Activated naive CD4-positive, alpha-beta T cell treated with anti-CD3 and anti-CD28 coated beads, Interleukin-2, amount 50 U/mL, for 72 hours (primary cell): ENCODE measurements at places on chromosomes 1 and 21.

DNA sequence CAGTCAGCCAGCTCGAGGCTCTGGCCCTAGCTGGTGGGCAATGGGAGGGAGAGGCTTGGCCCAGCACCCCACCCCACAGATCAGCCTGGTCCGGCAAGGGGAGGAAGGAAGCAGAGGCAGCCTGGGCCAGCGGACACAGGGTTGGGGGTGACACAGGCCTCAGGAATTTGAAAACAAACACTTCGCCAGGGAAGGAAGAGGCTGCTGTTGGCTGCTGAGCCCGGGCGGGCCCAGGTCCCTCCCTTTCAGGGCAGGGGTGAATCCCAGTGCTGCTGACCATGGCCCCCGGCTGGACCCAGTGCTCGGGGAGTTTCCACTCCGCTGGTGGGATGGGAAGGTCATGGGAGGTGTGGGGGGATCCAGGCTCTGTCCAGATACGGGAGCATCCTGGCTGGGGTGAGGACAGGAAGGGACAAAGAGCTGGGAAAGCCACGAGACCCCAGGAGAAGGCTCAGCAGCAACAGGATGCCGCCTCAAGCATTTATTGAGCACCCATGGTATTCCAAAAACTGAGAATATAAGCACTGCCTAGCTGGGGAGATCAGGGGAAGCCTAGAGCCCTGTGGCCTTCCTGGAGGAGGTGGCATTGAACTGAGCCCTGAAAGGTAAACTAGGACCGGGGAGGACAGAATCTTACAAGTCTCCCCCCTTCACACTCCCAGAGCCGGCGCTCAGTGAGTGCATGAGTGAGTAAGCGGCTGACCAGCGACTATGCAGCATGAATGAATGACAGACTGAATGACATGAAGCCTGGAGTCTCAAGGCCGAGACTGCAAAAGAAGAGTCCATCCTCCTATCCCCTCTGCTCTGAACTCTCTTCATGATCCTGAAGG is 26.2 kb upstream of the EPHA2 start:
- DNase-seq: no peak

- no peak for DNase-seq
Observed at GRCh38 chr1:83571536-83571935, 427.4 kb downstream of the TTLL7 start.

- DNase-seq: no peak
Observed at GRCh38 chr1:205772607-205773032, 2.7 kb downstream of the RAB29 start.

GRCh38 chr1:39733161-39733560 is 5.5 kb upstream of the PPIE start:
- DNase-seq: no peak
